IMR-90 (cell line): ENCODE measurements at places on chromosomes 11 and 22. TPM values are rescaled to one million over a fixed set of nuclear protein-coding genes. Genes with fewer than 3 reads are reported as not detected.

DNA sequence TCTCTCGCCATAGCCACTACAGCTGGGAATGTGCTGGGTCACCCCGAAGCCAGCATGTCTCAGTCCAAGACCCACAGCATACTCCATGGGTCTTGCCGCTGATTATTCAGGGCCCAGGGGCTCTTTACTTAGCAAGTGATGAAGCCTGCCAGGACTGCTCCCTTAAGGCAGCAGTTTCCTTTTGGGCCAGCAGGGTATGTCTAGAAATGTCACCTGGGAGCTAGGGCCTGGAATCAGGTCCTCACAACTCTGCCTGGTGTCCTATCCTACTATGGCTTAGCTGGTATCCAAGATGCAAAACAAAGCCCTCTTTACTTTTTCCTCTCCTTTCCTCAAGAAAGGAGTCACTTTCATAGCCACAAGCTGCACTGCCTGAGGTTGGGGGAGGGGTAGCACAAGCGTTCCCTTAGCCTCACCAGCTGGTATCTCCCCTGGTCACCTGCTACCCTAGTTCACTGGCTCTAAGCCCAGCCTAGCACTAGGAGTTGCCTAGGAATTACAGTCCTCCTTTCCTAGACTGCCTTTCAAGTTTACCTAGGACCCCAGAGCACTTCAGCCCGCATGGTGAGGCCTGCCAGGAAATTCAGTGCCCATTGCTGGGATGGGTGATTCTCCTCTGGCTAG, 22.6 kb upstream of the NCR3LG1 start:
- DNase-seq = no peak

- no peak for DNase-seq
Observed at GRCh38 chr11:20163783-20164481, 3.7 kb upstream of the DBX1 start.

GRCh38 chr11:3036419-3036818, 20.8 kb downstream of the CARS1 start:
- DNase-seq = no peak

- no peak for DNase-seq
Observed at GRCh38 chr11:76201672-76202412, 4.5 kb downstream of the WNT11 start.

DNA sequence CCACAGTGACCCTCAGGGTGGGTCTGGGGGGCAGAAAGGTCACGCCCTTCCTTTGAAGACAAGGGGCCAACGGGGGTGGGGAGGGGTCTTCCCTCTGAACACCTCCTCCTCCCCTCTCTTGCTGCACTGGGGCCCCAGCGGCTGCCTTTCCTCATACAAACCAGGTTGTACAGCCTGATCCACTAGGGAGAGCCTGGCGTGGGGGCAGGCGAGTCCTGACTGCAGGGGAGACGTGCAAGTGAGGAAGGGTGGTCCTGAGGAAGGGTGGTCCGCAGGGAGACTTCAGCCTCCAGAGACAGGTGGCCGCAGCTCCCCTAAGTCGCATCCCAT, 43.6 kb upstream of the LINC01488 start:
- no peak for DNase-seq

GRCh38 chr11:120814531-120815318, 209.2 kb upstream of the TBCEL start:
- no peak for DNase-seq

DNA sequence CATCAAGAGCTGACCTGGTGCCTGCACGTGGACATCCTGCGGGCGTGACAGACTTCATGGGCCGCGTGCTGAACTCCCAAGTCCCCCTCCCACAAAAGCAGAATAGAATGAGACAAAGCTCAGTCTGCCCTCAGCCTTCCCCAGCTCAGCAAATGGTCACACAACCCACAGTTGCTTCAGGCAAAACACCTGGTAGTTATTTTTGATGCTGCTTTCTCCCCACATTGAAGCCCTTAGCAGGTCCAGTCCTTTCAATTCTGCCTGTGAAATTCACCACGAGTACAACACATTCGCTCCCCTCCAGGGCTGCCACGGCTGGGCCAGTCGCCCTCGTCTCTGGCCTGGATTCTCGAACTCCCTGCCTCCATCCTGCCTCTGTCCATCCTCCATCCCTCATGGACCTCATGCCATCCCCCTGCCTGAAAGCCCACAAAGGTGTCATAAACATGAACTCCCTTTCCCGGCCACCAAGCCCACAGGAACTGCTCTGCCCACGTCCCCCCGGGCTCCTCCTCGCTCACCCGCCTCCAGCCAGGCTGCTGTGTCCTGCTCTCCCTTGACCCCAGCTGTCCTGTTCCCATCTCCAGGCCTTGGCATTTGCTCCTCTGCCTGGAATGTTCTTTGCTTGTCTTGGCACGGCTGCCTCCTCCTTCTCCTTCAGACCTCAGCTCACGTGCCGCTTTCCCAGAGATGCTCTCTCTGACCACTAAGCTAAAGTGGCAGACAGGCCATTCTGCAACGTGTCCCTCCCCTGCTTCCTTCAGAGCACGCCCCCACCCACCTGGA, 42.1 kb downstream of the SCUBE1 start:
- no peak for DNase-seq

- DNase-seq = no peak
Observed at GRCh38 chr11:106959800-106960199, 58.5 kb downstream of the GUCY1A2 start.

- DNase-seq = no peak
Observed at GRCh38 chr22:32395107-32395506, 16.9 kb downstream of the RTCB start.

The FGF3 gene
- total RNA-seq = not detected in 2 replicates
